Activated CD4-positive, alpha-beta T cell treated with anti-CD3 and anti-CD28 coated beads for 4 hours (primary cell): ENCODE measurements at places on chromosomes 1 and 21.
A peak's percentile ranks its signal among the peaks of the same experiment; 100 is the strongest.

- no peak for DNase-seq
Measured at GRCh38 chr1:200660719-200661118, 9.0 kb downstream of the DDX59 start.

DNA sequence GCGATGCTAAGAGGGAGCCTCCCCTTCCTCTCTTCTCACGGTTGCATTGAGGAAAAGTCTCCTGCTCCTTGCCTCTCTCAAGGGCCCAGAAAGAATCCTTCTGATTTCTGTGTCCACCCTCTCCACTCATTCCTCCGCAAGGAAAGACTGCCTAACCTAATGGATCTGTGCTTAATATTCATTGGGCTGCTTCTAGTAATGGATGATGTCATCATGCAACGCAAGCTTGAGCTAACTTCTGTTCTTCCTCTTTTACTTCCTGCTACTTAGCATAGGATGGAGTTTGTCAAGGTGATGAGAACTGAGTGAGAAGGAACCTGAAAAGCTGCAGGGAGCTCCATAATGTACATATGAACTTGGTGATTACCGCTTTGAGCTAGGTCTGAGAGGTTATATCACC is 35.2 kb upstream of the HMGB4 start:
- DNase-seq = no peak

DNA sequence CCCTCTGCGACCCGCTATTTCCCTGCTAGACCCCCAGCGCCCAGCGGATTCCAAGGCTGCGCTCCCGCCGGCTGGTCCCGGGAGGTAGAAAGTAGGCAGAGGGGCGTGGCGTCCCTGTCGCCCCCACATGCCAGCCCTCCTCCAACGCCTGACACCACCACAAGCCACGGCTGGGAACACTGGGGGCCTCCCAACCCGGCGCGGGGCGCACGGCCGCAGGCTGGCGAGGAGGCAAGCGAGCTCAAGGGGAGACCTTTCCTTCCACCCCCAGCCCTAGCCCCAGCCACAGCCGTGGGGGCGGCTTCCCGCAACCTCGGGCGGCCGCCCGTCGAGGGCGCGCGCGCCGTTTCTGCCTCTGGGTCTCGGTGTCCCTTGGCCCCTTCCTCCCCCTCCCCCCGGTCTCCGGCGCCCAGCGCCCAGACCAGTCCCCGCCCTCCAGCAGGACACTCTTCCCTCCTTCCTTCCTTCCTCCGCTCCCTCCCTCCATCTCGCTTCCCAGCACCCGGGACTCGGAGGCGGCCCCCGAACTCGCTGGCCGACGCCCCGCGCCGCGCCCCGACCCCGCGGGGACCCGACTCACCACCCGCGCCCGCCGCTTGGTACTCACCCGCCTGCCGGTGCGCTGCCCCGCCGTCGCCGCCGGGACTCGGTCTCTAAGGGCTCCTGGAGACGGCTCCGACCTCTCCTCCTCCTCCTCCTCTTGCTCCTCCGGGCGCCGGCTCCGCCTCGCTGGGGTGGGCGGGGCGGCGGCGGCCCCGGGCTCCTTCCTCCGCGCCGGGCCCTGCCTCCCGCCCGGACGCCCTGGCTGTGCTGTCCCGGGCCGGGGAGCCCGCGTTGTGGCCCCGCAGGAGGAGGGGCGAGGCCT is at the start of gene GNG12:
TSS of gene GNG12 (minus strand) at position 731 of the 865 bp plus-strand sequence. CDS start 125,781 bp downstream, outside the sequence.
- no peak for DNase-seq

DNA sequence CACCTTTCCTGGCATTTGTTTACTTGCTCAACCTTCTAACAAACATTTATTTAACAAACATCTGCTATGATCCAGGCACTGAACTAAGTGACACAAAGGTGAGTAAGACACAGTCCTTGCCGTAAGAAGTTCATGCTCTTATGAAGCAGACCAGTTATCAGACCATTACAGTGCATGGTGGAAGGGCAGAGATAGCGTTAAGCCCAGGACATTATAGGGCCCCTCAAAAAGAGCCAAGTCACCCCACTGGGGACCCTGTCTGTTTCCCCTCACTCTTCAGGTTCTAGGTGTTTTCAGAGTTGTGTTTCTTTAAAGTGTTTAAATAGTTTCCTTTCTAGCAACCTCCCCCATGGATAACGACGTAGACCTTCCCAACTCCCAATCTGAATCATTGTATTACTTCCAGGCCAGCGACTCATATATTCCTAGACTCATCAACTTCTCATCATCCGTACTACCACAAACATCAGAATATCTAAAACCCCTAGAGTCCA is 39.3 kb downstream of the TCP10L start:
- no peak for DNase-seq

- no peak for DNase-seq
Measured at GRCh38 chr21:45323487-45324311, 36.0 kb upstream of the POFUT2 start.

DNA sequence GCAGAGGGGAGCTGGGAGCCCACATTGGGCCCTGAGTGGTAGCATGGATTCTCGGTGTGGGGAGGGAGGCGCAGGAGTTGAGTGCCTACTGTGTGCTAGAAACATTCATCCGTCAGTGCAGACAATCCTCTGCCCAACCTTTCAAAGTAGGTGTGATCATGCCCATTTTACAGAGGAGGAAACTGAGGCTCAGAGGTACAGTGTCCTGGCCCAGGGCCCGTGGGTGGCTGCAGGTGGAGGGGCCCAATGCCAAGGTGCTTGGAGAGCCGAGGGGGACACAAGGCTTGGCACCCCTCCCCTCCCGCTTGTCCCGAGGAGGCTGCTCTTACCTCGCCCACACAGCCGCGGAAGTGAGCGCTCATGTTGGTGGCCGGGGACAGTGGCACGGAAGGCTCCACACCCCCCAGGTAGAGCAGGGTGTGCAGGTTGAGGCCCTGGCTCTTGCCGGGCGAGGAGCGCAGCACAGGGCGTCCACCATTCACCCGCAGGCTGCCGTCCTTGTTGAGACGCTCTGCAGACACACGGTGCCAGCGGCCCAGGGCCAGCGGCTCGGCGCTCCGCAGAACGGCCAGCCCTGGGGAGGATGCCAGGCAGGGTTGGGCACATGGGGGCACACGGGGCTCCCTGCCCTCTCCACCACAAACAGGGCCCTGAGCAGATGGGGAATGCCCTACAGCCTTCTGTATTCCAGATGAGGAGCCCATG is 16.6 kb downstream of the LDLRAD2 start:
- no peak for DNase-seq

- DNase-seq = no peak
Measured at GRCh38 chr21:18023711-18024110, 204.6 kb upstream of the C21orf91 start.

DNA sequence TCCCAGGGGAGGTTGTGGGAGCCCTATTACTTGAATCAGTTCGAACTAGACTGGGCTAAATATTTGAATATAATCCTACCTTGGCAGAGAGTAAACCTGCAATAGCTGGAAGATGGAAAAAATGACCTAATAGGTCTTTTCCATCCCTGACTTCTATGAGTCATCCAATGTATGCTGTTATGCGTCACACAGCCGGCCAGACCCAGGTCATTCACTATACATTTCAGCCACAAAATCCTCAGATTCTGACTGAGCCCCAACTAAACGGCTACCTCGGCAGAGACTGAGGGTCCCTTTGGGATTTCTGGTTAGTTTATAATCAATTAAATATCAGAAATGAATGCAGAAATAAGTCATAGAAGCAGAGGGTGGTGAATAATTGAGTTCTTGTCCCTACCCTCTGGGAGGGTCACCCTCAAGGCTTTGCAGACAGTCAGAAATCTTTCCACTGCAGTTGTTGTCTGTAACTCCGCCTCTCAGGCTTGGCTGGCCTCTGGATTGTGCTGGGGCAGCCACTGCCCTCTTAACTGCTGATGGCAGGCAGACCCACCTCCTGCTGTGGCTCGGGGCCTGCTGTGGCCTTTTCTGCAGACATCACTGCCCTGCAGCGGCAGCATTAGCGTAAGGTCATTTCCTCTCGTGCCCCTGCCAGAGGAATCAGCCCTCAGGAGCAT is 240.5 kb downstream of the TGFB2 start:
- no peak for DNase-seq

DNA sequence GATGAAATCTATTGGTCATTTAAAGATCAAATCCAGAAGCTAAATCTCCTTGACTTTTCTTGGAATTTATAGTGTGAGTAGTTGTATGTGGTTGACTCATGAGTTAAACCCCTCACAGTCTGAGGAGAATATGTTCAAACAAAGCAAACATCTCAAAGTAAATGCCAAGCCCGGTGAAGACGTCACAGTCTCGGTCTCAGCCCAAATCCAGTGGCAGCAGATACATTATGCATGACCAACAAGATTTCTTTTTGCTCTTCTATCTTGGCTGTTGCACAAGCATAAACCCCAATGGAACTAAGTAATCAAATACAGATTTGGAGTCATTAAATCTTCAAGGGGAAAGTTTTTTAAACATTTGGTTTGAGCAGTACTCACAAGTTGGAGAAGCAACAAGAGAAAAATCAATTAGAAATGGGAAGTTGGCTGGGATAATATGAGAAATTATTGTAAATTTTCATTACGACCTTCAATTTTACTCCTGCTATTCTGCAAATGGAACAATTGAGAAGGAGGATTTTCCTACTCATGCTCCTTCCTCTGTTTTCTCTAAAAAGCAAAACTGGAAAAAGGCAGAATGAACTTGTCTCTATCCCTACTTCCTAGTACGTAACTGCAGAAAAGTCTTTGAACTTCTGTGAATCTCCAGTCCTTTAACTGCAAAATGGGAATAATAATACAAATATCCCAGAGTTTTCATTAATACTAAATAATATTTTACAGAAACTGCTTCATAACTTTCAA is 575.8 kb downstream of the NUF2 start:
- no peak for DNase-seq

DNA sequence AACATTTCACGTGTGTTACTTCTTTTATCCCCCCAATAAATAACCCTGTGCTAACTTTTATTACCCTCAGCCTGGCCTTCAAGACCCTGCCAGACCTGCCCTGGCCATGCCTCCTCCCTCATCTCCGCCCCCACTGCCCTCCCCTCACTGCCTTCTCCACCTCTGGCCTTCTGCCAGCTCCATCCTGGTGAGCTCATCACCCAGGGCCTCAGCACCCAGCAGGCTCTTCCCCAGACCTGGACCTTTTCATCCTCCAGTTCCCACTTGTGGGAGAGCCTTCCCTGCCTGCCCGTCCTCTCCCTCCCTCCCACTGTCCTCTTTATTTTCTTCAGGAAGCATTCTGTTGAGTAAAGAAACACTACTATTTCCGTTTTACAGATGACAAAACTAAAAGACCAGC is 72.0 kb downstream of the SLC66A1 start:
- no peak for DNase-seq

- no peak for DNase-seq
Measured at GRCh38 chr1:23431431-23431830, 6.9 kb upstream of the TCEA3 start.

DNA sequence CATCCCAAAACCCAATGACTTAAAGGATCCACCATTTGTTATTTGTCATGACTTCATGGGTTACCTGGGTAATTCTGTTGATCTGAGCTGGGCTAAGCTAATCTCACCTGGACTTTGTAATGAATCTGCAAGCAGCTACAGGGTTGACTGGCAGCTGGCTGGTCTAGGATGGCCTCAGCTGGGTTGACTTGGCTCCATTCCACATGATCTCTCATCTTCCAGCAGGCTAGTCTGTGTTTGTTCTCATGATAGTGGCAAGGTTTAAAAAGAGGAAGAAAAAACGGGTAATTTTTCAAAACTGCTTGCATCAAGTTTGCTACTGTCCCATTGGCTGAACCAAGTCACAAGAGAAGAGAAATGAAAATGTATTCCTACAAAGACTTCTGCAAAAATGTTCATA is 24.8 kb upstream of the ZMYM4 start:
- no peak for DNase-seq

DNA sequence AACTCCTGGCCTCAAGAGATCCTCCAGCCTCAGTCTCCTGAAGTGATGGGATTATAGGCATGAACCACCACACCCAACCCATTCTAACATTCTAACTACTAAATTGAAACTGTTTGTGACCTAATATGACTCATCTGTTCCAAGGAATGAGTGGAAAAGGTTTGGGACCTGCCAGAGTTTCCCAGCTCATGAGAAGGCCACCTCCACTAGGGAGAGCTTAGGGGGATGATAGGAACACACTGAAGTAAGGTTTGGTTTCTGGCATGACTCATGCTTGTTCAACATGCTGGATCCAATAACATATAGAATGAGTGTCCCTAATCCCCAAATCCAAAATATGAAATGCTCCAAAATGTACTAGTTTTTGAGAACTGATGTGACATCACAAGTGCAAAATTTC is 18.9 kb upstream of the SCAF4 start:
- DNase-seq = no peak

DNA sequence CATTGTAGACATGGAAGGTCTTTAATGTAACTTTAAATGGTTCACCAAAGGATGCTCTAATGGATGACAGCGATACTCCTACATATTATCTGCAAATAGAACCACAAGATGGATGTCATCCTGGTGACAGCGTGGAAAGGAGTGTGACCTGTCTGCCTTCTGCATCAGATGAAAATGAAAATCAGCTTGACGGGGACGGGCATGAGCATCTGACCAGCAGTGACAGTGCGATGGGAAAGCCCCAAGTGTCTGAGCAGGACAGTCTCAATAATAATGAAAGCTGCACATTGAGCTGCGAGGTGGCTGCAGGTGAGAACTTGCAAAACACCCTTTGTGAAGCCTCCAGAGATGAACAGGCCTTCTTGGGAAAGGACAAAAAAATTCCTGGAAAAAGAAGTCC is 25.2 kb downstream of the CNST start:
- no peak for DNase-seq

GRCh38 chr1:155890251-155890650 is 20.9 kb downstream of the RIT1 start:
- no peak for DNase-seq

GRCh38 chr1:23478896-23479665 is 4.9 kb downstream of the ASAP3 start:
- no peak for DNase-seq

DNA sequence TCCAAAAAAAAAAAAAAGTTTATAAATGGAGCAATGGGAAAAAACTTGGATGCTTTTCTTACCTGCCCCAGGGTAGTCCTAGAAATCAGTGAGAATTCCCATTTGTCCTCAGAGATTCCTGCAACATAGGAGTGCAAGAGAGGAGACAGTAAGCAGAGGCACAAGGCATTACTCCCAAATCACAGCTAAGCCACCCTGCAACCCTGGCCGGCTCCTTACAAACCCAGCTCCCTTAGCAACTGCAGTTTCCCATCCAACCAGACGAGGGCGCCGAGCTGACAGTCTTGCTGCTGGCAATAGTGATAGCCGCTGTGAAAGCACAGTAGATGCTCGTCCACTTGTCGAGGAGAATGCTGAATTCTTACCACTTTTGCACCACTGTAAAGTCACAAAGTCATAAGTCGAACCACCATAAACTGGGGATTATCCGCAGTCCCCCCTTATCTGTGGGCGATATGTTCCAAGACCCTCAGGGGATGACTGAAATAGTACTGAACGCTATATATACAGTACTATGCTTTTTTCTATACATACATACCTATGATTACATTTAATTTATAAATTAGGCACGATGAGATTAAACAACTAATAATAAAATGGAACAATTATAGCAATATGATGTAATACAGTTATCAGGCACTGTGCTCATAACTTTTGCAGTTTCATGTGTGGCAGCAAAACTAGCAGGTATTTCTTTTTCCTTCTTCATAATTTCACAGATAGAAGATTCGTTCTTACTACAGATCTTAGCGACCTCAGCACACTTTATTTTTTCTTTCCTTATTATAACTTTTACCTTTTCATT is 6.0 kb upstream of the PITHD1 start:
- peak; percentile 78 for DNase-seq
